Stimulated activated CD8-positive, alpha-beta memory T cell treated with anti-CD3 and anti-CD28 coated beads, Interleukin-4, amount 100 ng/mL, for 4 hours (primary cell): ENCODE measurements at places on chromosomes 2 and 18.

DNA sequence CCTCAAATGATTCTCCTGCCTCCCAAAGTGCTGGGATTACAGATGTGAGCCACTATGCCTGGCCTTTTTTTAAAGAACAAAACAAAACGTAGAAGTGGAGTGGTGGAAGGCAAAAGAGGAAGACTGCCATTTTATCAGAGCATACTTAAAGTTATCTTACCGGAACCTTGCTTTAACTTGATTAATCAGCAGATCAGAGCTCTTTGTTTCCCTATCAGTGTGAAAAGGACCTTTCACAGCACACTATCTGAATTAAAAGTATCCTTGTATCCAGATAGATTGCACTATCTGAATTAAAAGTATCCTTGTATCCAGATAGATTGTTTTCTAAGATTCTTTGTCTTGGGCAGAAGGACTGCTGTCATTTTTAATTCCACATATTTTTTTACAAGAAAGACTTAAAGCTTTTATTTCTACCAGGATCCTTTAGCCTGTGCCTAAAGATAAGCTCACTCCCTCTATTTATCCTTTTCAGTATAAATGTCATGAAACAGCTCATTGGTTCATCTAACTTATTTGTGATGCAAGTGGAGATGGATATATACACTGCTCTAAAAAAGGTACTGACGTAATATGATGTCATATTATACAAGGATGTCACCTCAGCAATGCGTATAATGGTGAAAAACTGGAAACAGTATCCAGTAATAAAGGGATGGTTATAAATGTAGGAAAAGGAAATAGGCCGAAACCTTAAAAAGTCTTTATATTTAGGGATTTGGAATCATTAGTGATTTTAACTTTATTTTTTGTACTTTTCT is 17.8 kb downstream of the GMCL1 start:
- no peak for DNase-seq

GRCh38 chr2:161745866-161746614 is 121.8 kb downstream of the SLC4A10 start:
- no peak for DNase-seq

- no peak for DNase-seq
These were observed 204.5 kb upstream of the LRATD1 start for GRCh38 chr2:14428056-14428455.

GRCh38 chr2:9417725-9418124 is 5.6 kb downstream of the ITGB1BP1 start:
- DNase-seq: no peak

- no peak for DNase-seq
These were observed 1626.2 kb downstream of the LRP1B start for GRCh38 chr2:140504601-140505000.

- DNase-seq: no peak
These were observed 8.6 kb downstream of the RUFY4 start for GRCh38 chr2:218077464-218078216.
